Fibroblast of lung (primary cell): ENCODE measurements at places on chromosomes 16 and 17. TPM values are rescaled to one million over a fixed set of nuclear protein-coding genes. Genes with fewer than 3 reads are reported as not detected.
A peak's percentile ranks its signal among the peaks of the same experiment; 100 is the strongest.

DNA sequence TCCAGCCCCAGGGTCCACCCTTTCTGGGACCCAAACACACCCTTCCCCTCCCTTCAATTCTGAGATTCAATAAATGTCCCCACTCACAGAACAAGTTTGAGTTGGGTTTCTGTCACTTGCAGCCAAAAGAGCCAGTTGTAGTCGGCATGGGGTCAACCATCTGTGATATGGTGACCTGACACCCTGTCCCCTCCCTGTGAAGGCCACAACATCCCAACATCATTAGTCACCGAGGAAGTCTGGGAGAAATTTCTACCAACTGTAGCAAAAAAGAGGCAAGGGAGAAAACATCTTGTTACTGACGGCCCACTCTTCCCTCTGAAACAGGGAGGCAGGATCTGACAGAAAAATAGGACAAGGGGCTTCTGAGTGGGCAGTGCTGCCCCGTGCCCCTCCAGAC is 638 bp upstream of the LYZL6 start:
- no peak for DNase-seq

- DNase-seq = peak; percentile 79
Observed at GRCh38 chr17:77145612-77146245, 5.0 kb downstream of the SEC14L1 start.

DNA sequence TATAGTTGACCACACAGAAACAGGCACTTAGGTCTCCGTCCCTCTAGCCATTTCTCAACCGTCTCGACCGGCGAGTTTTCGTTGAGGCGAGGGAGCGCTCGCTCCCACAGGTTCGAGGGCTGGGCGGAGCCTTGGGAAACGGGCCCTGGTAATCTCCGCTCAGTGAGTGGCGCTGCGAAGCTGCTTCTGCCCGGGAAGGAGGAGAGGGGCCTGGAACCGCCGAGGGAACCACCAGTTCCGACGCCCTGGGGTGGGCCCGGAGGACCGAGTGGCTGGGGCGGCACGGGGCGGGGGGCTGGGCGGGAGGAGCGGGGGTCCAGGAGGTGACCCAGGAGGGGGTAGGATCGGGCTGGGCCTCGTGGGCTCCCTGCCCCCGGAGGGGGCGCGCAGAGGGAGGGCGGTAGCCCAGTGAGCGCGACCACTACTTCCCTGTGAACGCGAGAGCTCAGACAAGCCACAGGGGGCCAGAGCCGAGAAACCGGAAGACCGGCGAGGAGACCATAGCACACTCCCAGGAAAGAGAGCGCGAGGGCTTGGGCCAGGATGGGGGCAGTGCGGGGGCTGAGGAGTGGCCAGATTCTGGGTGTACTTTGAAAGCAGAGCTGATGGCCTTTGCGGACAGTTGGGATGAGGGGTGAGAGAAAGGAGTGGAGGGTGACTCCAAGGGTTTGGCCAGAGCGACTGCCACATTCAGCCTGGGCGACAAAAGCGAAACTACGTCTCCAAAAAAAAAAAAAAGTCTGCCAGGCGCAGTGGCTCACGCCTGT is 29.9 kb upstream of the ARL4D start:
- DNase-seq = peak; percentile 86

DNA sequence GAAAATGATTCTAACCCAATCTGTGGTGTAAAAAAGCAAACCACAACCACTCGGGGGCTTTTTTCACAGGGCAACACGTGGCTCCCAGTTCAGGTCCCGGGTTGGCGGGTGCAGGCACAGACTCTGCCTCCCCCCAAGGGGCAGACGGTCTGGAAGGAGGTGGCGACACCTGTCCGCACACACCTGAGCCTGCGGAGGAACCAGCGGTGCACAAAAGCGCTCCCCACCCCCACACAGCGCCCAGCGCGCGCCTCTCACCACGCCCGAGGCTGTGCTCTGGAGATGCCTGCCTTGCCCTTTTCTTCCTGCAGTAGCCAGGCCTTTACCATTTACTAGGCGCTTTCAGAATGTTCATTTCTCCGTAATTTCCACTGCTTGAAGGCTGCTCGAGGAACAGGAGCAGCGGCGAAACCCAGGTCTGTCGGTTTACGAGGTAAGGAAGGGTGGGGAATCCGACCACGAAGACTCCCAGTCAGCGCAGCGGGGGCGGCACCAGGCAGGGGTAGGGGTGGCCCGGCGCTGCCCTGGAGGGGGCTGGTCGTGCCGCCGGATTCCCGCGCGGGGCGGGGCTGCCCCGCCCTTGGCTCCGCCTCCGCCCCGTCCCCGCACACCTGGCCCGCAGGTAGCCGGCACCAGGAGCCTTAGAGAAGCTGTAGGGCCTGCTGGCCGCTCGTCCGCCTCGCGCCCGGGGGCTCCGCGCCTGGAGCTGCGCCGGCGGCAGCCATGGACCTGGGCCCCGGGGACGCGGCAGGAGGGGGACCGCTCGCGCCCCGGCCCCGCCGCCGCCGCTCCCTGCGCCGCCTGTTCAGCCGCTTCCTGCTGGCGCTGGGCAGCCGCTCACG is at the start of gene USP43:
USP43 (plus strand) TSS at position 608 of the 842 bp plus-strand sequence; CDS start at position 724, 116 bp downstream.
- peak; percentile 32 for DNase-seq

DNA sequence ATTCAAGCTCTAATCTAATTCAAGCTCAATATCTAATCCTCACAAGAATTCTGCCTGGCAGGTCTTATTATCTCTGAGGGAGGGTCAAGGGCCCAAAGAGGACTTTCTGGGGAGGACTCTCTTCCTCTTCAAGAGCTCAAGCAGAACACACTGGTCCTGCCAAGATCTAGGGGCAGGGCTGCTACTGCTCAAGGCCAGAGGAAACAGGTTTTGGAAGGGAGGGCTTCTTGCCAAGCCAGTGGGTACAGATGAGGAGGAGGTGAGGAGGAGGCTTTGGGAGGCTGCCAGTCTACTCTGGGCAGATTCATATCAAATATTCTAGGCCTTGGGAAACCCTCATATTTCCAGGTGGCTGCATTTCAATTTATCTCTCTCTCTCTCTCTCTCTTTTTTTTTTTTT is 51.8 kb upstream of the IL34 start:
- no peak for DNase-seq

Gene TP53TG3B
- total RNA-seq = not detected in 2 replicates

DNA sequence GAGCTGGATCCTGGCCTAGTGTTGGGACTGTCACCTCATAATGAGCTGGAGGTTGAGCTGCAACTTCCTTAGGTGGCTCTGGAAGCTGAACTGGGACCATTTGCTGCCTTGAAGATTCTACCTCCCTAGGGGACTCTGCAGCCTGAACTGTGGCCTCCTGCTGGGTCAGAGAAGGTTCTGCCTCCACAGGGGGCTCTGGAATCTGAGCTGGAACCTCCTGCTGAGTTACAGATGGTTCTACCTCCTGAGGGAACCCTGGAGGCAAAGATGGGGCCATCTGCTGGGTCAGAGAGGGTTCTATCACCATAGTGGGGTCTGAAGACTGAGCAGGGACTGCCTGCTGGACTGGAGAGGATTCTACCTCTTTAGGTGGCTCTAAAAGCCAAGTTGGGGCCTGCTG is 46.6 kb upstream of the NF1 start:
- no peak for DNase-seq

DNA sequence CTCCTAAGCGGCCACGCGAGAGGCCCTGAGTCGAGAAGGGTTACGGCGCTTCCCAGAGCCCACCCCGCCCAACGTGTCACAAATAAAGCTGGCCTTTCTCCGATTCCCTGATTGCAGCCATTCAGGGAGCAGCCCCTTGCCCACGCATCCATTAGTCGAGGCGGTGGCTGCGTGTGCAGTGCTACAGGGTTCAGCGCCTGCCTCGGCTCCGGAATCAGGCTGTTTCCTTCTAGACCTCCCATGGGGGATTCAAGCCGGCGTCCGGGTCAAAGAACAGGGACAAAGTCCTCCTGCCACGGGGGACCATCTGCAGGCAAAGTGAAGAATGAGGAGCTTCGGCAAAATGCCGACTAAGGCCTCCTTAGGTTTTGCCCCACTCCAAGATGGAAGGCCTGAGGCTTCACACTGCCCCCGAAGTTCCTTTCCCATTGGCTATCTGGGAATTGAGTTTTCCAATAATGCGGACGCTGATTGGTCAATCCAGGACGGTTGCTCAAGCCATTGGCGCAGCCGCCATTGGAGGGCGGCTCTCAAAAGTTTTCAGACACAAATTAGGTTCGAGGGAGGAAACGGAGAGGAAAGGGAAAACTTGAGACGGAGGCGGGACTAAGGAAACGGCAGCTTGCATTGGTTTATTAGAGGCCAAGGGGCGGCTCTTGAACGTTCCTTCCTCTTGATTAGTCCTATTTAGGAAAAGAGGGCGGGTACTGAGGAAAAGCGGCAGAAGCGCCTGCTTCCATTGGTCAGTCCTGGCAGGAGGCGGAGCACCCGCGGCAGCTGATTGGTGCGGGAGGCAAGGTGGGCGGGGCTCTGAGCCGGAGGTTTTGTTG is 430 bp upstream of the KATNB1 start:
- peak; percentile 100 for DNase-seq

Gene DOC2A
- 0.26 and 0.33 TPM in 2 replicates for total RNA-seq

DNA sequence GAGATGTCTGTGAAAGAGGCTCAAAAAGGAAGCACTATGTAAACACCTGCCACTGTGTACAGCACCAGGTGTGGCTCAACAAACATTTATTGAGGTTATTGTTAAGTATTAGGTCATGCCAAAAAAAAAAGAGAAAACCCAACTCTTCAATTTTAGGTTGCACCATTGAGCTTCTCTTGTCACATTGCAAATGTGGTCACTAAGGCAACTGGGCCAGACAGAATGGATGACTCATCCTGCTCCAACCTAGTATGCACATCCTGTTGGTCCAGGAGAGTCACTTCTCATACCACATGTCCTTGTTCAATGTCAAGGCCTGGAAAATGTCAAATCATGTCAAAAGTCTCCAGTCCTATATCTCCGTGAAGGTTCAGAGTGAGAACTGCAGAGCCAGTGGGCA is 25.0 kb downstream of the HOXB1 start:
- peak; percentile 92 for DNase-seq

- DNase-seq = no peak
Observed at GRCh38 chr17:63819131-63819530, 8.1 kb upstream of the PSMC5 start.

DNA sequence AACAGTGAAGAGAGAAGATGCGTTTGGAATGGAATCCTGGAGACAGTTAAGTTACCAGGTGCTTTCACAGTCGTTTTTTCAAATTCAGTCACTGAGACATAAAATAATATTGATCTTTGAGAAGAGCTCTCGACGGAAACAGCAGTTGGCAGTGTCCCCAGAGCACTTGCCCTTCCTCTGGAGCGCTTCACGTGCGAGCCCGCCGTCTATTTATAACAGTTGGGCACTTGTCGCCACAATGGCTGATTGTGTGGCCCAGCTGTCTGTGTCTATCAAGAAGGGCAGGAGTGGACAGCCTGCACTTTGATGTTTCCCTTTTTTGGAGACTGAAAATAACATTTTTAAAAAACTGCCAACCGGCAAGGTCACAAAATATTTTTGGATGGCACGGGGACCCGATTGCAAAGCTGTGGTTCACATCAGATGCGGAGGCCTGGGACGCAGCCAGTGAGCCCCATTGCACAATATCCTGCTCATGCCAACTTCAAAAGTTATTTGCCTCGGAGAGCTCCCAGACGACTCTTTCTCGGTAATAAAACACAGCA is 62.9 kb downstream of the ADCY9 start:
- peak; percentile 27 for DNase-seq

GRCh38 chr16:2284797-2285576 is 17.1 kb upstream of the RNPS1 start:
- DNase-seq = no peak

DNA sequence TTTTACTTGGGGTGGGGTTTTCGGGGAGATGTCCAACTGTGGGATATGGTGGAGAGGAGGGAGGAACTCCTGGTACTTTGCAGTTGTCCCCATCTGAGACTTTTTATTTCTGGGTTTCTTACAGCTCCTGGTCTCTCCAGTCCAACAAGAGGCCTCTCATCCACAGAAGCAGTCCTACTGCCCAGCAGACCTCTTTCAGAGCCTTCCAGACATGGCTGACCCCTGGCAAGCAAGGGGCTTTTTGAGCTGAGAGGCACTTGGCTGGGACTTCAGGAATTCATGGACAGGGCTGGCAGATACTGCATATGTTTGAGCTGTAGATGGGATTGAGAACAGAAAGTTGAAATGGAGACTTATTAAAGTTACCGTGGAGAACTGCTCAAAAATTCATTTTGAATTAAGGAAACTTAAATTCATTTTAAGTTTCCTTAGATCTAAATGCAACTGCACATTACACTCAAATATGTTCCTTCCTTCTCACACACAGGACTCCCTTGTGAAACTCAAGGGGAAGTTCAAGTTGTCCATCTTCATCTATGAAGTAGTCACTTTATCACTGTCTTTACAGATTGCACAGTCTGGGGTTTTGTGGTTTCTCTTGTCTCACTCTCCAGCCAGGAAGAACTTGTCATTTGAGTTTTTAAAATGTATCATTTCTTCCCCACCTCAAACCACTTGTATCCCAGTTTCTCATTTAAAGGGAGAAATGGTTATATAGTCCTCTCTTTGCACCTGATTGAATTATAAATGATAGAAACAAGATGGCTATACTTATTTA is 1.1 kb downstream of the LASP1NB start:
- DNase-seq = no peak

DNA sequence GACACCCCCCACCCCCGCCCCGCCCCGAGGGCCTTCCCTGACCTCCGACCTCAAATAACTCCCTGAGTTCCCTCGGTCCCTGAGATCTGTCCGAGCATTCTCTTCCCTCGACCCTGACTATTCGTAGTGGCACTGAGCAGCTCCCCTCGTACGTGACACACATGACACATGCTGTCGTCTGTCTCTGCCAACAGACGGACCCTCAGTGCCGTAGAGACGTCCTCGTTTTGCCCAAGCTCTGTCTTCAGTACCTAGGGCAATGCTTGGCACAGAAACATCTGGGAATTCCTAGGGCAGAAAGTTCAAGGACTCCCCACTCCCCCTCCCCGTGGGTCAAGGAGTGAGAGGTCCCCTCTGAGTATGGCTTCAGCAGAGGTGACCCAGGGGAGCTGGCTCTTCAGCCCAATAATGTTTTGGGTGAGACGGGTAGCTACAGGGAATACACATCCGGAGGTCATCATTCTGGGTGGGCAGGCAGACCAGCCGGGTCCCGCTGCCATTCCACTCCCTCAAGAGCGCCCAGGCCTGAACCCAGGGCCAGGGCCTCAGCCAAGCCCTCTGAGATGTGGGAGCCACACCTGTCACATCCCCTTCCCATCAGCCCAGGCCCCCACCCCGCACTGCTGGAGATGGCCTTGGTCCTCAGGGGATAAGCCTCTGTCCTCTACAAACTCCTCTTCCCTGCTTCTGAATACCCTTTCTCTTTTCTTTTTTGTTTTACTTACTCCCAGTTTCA is 671 bp upstream of the FADS6 start:
- DNase-seq = no peak

Gene CBFA2T3
- under 0.01 TPM in 2 replicates for total RNA-seq

Gene HOXB1
- not detected in 2 replicates for total RNA-seq

GRCh38 chr16:57680842-57681375 is 12.8 kb downstream of the ADGRG3 start:
- no peak for DNase-seq

- DNase-seq = peak; percentile 57
Observed at GRCh38 chr17:40364121-40364861, at the start of gene GJD3. Gene GJD3 (minus strand): TSS chr17:40364737. CDS start chr17:40363815, 922 bp downstream.

DNA sequence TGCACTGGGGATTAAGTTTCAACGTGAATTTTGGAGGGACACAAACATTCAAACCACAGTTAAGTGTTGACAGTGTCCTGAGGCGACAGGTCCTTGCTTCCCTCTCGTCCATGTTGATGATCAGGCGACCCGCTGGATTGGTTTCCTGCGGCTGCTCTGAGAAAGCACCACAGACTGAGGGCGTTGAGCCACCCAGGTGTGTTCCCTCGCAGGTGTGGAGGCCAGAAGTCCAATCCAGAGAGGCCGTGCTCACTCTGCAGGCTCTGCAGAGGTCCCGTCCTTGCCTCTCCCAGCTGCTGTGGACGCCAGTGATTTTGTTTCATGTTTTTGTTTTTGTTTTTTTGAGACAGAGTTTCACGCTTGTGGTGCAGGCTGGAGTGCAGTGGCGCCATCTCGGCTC is 22.4 kb upstream of the CBX2 start:
- no peak for DNase-seq

Gene KDM6B
- total RNA-seq = 9.4 and 12.3 TPM in 2 replicates
